ENCODE measurements at places on chromosomes 16 and 17. TPM values are rescaled to one million over a fixed set of nuclear protein-coding genes. Genes with fewer than 3 reads are reported as not detected.

SNX20 gene
- total RNA-seq: 71.1 TPM

C17orf50 gene
- not detected for total RNA-seq

DNA sequence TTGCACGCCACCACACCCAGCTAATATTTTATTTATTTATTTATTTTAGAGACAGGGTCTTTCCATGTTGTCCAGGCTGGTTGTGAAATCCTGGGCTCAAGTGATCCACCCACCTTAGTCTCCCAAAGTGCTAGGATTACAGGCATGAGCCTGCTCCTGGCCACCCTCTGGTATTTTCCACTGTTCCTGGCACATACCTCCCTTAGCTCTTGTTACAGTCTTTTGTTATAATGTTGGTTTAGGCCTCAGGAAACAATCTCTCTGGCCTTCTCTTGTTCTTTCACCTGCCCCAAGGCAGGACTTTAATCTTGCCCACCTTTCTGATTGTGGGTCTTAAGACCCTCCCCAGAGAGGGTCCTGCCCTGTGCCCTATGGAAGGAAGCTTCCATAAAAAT is 3.6 kb upstream of the CYTH1 start:
- H3K27me3 ChIP-seq: no peaks in the 10 kb centered on the region
- H3K4me1 ChIP-seq: peaks cover 54% of the 10 kb centered on the region
- DNase-seq: no peak
- peaks cover 6% of the 10 kb centered on the region for H3K36me3 ChIP-seq

DNA sequence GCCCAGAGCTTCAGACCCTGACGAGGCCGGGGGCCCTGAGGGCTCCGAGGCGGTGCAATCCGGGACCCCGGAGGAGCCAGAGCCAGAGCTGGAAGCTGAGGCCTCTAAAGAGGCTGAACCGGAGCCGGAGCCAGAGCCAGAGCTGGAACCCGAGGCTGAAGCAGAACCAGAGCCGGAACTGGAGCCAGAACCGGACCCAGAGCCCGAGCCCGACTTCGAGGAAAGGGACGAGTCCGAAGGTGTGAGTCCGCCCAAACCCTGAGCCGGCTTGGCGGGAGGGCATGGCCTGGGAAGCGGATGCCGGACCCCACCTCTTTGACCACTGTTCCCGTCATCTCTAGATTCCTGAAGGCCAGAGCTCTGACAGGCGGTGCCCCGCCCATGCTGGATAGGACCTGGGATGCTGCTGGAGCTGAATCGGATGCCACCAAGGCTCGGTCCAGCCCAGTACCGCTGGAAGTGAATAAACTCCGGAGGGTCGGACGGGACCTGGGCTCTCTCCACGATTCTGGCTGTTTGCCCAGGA is 4.4 kb downstream of the NOL3 start:
- H3K27me3 ChIP-seq: peaks cover 2% of the 10 kb centered on the region
- peak overlapping the region; percentile 61 for H3K4me3 ChIP-seq
- no peak overlapping the region for H3K27ac ChIP-seq

DNA sequence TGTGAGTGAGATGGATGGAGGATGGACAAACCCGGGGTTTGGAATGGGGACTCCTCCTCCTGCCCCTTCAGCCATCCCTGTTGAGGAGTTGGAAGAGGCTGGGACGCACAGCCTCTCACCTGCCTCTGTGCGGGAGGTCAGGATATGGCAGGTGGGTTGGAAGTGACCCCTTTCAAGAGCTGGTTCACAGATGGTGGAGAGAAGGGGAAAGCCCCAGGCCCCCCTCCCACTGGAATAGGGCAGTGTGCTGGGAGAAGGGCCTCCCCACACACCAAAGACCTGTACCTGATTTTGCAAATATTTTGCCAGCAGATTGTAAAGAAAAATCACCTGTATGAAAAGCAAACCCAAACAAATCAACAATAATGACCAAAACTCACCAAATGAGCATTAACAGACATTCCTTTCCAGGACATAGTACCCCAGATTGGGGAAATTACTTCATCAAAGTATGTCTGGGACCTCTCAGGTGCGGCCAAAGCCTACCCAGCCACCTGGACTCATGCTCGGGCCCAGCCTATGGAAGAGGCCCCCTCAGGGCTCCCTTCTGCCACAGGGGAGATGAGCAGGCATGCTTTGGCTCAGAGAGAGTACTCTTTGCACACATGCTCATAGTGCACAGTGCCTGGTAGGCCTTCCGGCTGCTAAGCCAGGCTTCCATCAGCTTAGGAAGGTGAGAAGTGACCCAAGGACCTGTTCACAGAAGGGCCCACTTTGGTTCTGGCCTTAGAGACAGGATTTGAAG is 7.8 kb downstream of the SLC47A2 start:
- DNase-seq: no peak
- H3K36me3 ChIP-seq: no peaks in the 10 kb centered on the region
- no peak overlapping the region for H3K4me3 ChIP-seq

DNA sequence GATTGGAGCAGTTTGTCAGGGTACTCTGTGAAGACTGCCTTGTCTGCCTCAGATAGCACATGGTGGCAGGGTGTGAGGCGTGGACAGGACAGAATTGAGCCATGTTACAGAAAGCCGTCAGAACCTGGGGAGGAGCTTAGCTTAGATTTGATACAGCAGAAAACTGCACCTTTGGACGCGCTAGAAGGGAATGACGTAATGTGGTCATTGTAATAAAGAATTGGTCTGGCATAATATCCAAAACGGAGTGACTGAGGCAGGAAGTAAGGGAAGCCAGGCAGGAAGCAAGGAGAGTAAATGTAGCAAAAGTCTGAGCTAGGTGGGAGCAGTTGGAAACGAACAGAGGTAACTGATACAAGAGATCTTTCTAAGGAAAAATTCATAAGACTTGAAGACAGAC is 140.2 kb downstream of the CYB561 start:
- H3K27ac ChIP-seq: no peak overlapping the region
- no peaks in the 10 kb centered on the region for H3K36me3 ChIP-seq
- no peak for DNase-seq

- no peaks in the 10 kb centered on the region for H3K27me3 ChIP-seq
- H3K4me1 ChIP-seq: no peaks in the 10 kb centered on the region
- H3K36me3 ChIP-seq: no peaks in the 10 kb centered on the region
- DNase-seq: no peak
- no peak overlapping the region for H3K27ac ChIP-seq
Measured at GRCh38 chr16:73794994-73795393, 501.6 kb upstream of the PSMD7 start.

All from naive thymus-derived CD4-positive, alpha-beta T cell (primary cell).